ENCODE measurements at places on chromosomes 2 and 18.

DNA sequence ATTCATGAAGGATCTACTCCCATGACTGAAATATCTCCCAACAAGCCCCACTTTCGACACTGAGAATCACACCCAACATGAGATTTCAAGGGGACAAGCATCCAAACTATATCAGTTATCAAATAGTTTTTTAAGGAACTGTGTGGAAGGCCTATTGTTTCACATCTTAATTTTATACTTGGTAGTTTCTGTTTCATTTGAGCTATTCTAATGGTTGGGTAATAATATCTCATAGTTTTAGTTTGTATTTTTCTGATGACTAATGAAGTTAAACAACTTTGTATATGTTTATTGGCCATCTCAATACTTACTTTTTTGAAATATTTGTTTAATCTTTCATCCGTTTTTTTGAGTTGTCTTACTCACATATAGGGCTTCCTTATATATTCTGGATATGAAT lies 135.0 kb downstream of the SCG2 start:
- DNase-seq: no peak

- no peak for DNase-seq
Observed at GRCh38 chr18:57275111-57275510, 77.2 kb upstream of the ST8SIA3 start.

- no peak for DNase-seq
Observed at GRCh38 chr2:186125156-186125555, 360.9 kb upstream of the ZC3H15 start.

DNA sequence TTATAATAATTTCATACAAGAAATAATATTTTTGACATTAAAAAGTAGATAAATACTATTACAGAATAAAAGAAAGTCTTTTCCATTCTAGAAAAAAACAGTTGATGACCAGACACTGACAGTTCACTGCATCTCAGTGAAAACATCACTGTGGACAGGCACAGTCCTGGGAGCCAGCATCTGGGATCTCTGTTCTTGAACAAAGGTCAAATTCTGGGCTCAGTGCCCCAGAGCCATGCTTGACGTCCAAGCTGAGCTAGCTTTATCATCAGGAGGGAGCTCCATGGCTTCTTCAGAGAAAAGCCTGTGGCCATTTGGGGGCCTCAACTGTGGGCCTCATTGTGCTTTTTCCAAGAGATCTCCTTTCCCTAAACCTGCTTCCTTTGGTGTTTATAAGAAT lies 86.1 kb upstream of the SRD5A2 start:
- DNase-seq: no peak

DNA sequence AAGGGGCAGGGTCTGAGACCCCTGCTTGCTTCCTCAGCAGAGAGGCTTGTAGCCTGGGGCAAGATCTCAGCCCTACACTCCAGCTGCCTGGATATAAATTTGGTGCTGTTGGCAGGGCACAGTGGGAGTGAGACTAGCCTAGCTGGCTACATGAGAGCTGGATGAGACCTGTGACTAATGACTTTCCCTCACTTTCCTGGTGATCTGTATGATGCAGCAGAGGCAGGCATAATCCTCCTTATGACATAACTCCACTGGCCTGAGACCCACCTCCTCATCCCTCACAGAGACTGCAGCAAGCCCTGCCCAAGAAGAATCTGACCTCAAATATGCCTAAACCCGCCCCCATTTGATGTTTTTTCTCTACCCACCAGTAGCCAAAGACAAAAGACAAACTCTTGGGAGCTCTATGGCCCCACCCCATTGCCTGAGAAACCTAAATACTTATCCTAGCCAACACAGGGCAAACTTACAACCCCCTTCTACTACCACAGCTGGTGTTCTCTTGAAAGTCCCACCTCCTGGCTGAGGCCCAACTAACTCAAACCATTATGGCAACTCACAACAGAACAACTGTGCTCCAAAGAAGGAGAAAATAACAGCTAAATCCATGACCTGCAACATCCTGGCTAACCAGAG lies 102.7 kb downstream of the NR4A2 start:
- no peak for DNase-seq

- no peak for DNase-seq
Observed at GRCh38 chr2:226187616-226188015, 612.0 kb downstream of the IRS1 start.

DNA sequence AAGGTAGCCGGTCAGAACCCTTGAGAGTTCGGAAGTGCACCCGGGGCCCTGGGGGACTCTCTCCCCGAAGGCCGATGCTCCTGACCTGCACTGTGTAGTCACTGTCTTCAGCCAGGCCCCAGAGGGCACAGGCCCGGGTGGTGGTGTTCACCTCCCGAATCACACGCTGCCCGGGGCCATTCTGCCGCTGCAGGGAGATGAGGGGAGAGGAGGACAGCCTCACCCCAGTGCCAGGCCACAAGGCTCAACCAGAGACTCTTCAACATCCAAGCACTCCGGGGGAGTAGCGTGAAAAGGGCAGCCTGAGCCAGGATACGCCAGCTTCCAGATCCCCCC lies 1.1 kb downstream of the FNDC4 start:
- DNase-seq: no peak

GRCh38 chr2:53108246-53108645 lies 659.4 kb upstream of the CHAC2 start:
- no peak for DNase-seq

GRCh38 chr2:72008608-72009007 lies 139.1 kb downstream of the CYP26B1 start:
- no peak for DNase-seq

DNA sequence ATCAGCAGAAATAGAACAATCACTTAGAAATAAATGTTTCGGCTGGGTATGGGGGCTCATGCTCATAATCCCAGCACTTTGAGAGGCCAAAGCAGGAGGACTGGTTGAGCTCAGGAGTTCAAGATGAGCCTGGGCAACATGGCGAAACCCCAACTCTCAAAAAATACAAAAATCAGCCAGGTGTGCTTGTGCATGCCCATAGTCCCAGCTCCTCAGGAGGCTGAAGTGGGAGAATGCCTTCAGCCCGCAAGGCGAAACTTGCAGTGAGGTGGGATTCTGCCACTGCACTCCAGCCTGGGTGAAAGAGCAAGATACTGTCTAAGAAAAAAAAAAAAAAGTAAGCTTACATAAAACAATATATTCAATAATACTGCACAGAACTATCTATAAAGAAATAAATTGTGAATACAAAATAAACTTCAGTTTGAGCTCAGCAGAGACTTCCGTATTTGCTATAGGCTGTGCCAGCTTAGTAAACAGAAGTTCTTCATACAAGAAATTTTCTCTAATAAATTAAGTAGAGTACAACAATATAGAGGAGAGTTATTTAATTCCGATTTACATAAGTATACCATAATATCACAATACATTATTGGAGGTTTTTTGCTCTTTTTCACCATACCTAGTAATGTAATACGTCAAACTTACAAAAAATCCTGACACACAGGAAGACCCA lies 43.6 kb downstream of the SRBD1 start:
- no peak for DNase-seq

DNA sequence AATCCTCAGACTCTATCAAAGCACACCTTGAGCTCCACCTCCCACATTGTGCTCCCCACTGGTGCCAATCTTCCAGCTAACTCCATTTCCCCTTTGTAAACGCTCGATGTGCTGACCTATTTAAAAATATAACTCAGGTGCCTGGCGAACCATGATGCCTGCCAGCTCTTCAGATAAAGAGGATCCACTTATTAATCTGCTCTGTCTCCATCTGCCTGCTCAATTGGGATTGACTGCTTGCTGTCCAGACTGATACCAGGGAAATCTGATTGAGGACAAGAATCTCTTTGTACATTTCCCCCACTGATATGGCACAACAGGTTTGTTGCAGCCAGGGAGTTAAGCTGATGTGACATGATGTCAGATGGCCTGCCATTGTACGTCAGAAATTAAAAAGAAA lies 2036.5 kb upstream of the CELF4 start:
- DNase-seq: no peak

- DNase-seq: no peak
Observed at GRCh38 chr18:46096651-46097300, 1.3 kb downstream of the ATP5F1A start.

DNA sequence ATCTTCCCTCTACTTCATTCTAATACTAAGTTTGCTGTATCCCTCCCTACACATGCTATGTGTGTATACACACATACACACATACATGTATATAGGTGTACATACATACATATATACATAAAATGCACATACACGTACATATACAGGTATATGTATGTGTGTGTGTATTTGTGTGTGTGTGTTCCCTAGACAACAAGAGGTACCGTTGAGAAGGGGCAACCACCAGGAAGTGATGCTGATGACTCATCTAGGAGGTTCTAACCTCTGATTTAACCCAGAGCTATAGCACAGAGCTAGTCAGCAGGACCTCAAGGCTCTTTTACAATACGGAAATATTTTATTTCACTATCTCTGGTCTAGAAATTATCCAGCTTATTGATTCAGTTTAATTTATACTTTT lies 139.2 kb downstream of the LAMA3 start:
- DNase-seq: peak; percentile 44

DNA sequence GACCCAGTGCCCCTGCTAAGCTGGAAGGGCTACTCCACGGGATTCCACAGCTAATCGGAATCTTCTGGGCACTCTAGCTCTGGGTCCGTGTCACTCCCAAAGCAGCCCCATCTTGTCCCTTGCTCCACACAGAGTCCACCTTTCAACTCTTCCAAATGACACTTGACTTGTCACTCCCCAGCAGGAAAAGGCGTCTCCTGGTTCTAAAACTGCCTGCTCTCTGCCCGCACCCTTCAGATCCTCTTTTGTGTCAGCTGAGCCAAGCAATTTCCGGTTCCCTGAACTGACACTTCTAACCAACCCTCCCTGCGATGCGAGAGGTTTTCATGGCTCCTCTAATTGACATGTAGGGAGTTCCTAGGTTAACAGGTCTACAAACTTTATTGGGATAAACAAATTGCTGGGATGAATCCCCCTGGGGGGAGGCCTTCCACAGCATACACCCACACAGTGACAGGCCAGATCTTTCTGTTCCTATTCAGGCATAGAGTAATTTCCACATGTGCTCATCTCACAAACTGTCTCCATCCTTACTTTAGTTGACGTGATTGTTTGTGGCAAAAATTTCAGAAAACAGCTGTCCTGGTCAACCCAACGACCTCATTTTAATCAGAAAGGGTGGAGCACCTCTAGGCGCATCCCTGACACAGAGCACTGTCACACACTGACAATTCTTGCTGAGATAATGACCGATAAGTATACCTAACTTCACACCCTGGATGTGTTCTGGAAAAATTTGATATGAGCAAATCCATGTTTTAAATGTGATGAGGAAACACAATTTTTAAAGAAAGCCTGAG lies 104.9 kb downstream of the RBMS1 start:
- DNase-seq: peak; percentile 71

- DNase-seq: no peak
Observed at GRCh38 chr2:158903711-158904405, 64.6 kb upstream of the TANC1 start.

DNA sequence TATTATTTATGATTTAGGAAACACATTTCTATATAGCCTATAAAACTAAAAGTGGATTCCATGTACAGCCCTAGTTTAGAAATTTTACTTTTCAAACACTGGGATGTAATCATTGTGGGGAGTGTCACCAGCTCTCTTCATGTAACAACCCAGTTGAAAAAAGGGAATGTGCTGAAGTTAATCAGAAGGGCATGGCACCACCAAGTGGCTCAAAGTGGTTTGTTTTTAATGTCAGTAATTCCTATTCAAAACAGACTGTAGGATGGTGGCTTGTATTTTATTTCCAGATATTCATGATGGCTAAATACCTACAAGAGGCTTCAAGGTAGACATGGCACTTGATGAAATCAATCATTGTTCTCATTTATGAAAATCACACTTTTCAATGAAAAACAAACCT lies 58.1 kb upstream of the TMEM182 start:
- DNase-seq: no peak

GRCh38 chr2:74573747-74574562 lies 19.4 kb downstream of the DOK1 start:
- DNase-seq: peak; percentile 80

DNA sequence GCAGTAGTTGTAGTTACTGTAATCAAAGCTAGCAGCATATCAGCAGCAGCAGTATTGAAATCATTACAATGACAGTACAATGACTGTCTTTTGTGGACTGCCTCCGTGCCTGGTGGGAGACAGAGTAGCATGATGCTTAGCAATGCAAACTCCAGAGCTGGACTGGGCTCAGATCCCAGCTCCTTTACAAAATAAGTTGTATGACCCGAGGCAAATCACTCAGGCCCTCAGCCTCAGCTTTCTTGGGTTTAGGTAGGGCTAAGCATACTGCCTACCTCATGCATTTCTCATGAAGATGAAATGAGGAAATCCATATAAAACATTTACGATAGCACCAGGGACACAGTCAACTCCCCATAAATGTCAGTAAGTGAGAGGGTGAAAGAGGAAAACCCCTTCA lies 170.7 kb downstream of the TTC32 start:
- no peak for DNase-seq

DNA sequence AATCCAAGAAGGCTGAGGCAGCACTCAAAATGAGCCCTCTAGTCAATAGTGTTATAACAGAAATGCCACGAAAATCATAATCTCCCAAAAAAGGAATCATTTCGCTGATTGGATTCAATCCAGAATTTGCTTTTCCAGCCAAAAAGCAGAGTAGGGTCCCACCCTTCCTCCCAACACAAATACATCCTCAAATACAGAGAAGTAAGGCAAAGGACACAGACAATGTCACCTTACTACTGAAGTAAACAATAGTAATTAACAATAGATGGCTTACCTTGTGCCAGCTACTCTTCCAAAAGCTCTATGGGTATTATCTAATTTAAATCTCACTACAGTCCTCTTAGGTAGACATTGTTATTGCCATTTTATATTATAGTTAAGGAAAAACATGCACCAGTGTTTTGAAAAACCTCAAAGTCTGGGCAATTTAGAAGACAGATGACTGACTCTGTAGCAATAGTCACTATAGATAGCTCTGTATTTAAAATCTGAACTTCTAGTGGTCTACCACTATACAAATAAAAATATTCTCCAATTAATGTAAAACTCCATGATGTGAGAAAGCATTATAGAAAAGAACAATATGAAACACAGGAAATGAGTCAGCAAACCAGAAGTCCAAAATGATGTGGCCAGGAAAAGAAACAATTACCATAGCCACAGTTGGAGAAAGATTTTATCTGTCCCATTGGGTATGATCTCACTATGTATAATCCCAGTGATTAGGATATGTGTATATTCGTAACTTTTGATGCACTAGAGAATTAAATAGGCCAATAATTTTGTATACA lies 305.0 kb upstream of the ERBB4 start:
- no peak for DNase-seq

GRCh38 chr18:58496937-58497336 lies 132.0 kb downstream of the ALPK2 start:
- no peak for DNase-seq

DNA sequence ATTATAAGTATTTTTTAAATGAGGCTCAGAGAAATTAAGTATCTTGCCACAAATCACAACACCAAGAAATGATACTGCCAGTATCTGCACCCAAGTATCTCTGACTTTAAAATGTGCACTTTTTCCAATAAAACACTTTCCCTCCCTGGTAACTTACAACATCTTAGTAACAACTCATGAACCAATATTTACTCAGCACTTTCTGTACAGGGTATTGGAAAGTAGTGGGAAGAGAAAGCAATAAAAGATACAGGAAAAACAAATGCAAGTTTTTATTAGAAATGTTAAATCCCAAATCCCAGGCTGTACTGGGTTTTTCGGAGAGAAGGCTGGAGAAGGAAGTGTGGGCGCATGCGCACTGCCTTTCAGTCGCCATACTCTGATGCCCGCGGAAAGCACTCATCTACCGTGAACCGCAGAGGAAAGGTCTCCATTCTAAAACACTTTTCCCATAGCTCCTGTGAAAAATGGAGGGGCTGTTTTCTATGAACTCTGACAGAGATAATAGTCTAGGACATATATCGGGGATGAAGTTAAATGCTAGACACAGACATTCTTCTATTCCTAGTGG lies 52.1 kb downstream of the L3MBTL4 start:
- DNase-seq: no peak
